EH (cell line): ENCODE measurements at places on chromosomes 13 and 19.

DNA sequence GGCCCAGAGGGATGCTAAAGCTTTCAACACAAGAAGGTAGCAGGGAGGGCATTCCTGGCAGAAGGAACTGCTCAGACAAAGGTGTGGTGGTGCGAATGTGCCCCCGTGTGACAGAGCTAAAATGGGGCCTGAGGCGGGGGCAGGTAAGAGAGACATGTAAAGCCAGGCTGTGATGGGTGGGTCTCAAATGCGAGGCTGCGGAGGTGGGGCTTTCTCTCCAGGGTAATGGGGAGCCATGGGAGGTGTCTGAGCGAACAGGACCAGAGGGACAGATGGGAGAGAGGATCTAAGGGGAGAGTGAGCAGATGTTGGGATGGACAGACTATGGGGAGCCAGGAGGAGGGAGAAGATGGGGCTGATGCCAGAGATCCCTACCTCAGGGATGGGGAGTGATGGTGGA is 44.7 kb upstream of the NFIC start:
- no peak for DNase-seq

DNA sequence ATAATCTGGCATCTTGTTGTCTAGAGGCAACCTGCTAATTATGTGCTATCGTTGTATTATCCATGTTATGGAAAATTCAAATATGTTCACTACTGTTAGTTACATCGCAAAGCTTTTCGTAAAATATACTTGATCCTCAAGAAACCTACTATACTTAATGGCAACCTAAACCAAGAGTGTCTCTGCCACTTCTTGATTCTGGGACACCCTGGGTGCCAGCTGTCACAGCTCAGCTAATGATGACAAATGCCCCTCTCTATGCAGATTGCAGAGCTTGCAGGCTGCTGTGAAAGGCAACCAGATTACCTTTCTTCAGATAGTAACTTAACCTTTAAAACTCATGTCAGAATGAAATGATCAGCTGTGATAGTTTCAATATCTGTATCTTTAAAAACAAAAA is 8.9 kb upstream of the MAB21L1 start:
- DNase-seq = no peak

- no peak for DNase-seq
Observed at GRCh38 chr13:76461999-76462398, 424.2 kb downstream of the KCTD12 start.

- peak; percentile 6 for DNase-seq
Observed at GRCh38 chr13:109737606-109738005, 48.8 kb downstream of the IRS2 start.

DNA sequence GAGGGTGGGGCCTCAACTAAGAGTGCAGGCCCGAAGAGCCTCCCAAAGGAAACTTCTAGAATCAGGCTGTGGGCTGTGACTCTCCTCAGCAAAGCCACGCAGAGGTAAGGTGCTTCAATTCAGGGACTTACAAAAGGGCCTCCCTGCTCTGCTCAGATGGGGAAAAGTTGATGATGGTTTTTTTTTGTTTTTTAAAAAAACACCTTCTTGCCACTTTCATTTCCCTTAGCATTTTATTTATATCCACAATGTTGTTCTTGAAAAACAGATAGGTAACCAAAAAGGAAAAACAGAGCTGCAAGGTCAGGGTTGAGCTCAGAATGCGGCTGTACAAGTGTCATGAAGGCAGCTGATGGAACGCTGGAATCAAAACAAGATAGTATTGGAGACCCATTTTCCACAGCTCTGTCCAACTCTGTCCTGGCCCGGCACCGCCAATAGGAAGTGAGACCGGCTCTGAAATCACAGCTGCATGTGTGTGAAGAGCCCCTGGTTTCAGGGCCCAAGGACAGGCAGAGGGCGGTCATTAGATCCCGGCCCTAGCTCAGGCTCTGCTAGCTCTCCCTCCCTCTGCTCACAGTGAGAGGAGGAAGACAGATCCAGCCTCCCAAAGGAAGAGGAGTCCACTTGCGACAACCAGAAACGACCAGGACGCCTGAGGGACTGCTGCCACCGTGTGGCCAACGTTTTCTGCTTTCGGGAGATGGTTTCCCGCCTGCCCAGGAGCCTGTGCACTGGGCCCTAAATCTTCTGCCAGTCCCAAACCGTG is 58.3 kb downstream of the KLF2 start:
- DNase-seq = peak; percentile 86

DNA sequence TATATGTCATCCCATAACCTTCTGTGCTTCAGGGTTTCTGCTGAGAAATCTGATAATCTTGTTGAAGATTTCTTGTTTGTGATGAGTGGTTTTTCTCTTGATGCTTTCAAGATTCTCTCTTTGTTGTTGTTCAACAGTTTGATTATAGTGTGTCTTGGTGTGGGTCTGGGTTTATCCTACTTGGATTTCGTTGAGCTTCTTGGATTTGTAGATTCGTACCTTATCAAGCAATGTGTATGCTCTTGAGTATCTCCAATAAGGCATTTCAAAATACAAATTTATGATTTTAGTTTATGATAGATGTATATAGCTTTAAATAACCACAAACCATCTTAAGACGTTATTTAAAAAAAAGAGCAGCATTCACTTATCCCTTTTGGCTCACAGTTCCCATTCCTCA is 57.5 kb downstream of the URI1 start:
- DNase-seq = no peak

- DNase-seq = no peak
Observed at GRCh38 chr13:113938246-113938645, 35.6 kb downstream of the C13orf46 start.

DNA sequence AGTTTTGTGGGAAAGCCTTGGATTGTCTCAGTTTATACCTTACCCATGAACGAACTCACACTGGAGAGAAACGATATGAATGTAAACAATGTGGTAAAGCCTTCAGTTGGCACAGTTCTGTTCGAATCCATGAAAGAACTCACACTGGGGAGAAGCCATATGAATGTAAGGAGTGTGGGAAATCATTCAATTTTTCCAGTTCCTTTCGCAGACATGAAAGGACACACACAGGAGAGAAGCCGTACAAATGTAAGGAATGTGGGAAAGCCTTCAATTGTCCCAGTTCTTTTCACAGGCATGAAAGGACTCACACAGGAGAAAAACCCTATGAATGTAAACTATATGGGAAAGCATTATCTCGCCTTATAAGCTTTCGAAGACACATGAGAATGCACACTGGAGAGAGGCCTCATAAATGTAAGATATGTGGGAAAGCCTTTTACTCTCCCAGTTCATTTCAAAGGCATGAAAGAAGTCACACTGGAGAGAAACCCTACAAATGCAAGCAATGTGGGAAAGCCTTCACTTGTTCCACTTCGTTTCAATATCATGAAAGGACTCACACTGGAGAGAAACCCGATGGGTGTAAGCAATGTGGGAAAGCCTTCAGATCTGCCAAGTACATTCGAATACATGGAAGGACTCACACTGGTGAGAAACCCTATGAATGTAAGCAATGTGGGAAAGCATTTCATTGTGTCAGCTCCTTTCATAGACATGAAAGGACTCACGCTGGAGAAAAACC is 7.5 kb upstream of the ZNF440 start:
- no peak for DNase-seq

- no peak for DNase-seq
Observed at GRCh38 chr13:98847780-98848179, 95.3 kb upstream of the SLC15A1 start.

DNA sequence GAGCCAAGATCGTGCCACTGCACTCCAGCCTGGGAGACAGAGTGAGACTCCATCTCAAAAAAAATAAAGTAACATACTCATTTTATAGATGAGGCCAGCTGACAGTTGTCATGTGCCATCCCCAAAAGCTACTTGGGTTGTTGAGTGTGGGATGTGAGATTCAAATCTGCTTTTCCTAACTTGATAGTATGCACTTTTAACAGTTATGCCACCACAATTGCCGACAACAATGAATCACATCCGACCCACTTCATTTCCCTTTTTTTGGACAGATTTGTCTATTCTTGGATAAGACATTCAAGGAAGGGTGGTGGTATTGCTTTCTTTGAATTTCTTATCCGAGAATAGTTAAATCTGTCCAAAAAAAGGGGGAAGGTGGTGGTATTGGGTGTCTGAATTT is 16.3 kb upstream of the DNMT1 start:
- no peak for DNase-seq

- no peak for DNase-seq
Observed at GRCh38 chr19:19482809-19483596, 32.3 kb downstream of the TSSK6 start.

GRCh38 chr13:99993660-99994637 is 12.4 kb downstream of the ZIC2 start:
- no peak for DNase-seq

DNA sequence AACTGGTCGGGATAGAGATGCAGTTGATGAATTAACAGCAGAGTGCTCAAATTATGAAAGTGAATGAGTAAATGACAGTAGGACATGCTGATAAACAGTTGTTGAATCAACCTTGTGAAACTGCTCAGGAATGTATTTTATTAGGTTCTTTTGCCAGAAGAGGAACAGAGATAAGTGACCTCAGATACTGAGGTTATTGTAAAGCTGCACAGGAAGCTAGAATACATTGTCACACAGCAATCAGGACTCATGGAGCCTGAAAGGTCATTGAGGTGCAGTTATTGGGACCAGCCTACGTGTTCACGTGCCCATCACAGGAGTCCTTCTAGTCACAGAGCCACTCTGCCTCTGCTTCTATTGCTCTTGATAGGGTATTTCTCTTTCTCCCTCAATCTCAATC is 47.5 kb upstream of the MED4 start:
- DNase-seq = no peak

GRCh38 chr13:74169676-74170075 is 35.5 kb upstream of the KLF12 start:
- no peak for DNase-seq

DNA sequence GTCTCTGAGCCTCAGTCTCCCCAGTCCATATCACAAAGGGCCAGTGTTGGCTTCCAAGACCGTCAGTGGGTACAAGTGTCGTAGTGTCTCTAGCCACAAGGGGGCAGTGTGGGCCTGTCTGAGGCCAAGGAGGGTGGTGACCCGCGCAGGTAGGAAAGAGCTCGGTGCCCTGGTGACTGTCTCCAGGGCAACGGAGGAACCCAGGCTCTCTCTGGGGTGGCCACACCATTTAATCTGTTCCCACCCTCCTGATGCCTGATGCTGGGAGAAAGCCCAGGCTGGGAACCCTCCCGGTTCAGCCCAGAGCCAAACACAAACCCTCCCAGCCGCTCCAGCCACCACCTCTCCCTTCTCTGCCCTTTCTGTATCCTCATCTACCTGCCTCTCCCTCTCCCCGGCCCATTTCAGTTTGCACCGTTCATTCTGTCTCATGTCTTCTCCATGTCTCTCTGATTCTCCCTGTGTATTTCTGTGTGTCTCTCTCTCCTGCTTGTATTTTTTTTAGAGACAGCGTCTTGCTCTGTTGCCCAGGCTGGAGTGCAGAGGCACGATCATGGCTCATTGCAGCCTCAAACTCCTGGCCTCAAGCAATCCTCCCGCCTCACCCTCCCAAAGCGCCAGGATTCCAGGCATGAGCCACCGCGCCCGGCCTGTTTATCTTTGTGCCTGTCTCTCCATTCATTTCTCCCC is 17.5 kb upstream of the MEIS3 start:
- peak; percentile 63 for DNase-seq

DNA sequence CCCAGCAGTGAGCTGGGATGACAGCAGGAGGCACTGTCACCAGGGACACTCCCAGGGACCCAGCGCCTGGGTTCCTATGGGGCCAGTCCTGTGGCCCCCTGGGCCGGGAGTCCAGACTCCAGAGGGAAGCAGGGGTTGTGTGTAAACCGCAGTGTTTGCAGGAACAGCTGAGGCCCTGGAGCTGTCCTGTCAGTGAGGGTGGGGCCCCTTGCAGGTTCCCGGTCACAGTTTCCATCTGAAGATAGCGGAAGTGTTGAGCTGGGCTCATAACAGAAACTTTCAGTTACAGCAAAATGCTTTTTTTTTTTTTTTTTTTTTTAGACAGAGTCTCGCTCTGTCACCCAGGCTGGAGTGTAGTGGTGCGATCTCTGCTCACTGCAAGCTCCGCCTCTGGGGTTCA is 17.7 kb upstream of the CSNK1G2 start:
- DNase-seq = no peak

DNA sequence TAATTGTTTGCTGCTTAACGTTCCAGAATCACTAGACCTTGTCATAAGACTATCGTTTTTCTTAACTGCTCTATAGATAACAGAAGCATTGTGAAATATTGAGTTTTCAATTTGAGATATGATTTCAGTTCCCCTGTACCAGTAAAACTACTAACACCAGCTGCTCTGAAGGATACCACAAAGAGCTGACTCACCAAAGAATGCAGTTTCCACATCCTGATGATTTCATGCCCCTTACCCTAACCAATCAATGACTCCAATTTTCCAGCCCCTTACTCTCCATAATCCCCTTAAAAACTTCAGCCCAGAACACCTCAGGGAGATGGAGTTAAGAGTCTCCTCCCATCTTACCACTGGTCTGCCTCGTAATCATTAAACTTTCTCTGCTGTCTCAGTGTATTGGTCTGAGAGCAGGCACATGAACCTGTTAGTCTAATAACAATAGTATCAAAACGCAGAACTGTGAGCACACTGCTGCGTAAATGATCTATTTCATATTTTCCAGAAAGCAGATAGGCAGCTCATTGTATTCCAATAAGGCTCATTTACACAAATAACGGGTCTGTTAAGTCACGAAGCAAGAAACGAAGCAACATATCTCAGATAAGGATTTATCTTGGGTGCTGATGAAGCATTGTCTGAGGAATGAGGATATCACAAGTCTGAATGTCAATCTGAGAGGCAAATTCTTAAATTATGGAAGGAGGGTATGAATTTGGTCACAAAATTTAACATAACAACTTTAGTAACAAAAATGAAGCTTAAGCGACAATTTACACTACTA is 14.1 kb upstream of the CCNA1 start:
- peak; percentile 37 for DNase-seq

GRCh38 chr13:97182111-97182890 is 39.8 kb upstream of the MBNL2 start:
- DNase-seq = no peak

- DNase-seq = no peak
Observed at GRCh38 chr13:102139626-102140025, 262.2 kb downstream of the FGF14 start.

GRCh38 chr19:35347171-35347929 is at the start of gene FFAR1:
FFAR1 (plus strand) TSS chr19:35347902; CDS start chr19:35351552, 3,650 bp downstream.
- no peak for DNase-seq

DNA sequence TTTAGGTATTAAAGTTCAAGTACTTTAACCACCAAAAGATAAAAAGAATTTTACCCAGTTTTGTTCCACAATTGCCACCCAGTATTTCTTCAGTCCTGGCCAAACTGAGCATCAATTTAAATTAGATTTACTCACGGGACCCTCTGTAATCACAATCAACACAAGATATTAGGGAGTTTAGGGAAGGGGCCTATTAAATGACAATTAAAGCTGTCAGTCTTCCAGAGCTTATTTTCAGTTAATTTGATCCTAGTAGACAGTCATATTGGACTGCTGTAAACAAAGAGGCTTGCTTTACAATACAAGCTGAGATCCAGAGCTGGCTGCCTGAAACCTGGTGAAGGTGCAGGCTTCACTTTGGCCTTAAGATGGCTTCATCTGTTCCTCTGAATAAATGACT is 321.2 kb upstream of the NBEA start:
- no peak for DNase-seq

DNA sequence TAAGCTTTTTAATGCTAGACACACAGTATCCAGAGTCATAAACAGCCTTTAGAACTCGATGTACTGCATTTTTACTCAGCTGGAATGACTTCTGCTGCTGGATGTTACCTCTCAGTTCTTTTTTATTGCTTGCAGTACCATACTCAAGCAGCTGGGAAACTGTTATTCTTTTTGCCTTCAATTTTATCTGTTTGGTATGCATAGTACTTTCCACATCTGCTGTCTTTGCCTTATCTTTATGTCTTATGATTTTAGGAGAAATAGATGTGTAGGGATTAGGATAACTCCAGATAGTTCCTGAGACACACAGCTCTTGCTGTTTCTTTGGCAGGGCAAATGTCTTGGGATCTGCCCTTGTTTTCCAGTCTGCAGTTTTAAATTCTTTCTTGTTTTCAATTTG is 31.5 kb downstream of the TEX30 start:
- DNase-seq = no peak
